ENCODE measurements at places on chromosomes 7 and 10.

DNA sequence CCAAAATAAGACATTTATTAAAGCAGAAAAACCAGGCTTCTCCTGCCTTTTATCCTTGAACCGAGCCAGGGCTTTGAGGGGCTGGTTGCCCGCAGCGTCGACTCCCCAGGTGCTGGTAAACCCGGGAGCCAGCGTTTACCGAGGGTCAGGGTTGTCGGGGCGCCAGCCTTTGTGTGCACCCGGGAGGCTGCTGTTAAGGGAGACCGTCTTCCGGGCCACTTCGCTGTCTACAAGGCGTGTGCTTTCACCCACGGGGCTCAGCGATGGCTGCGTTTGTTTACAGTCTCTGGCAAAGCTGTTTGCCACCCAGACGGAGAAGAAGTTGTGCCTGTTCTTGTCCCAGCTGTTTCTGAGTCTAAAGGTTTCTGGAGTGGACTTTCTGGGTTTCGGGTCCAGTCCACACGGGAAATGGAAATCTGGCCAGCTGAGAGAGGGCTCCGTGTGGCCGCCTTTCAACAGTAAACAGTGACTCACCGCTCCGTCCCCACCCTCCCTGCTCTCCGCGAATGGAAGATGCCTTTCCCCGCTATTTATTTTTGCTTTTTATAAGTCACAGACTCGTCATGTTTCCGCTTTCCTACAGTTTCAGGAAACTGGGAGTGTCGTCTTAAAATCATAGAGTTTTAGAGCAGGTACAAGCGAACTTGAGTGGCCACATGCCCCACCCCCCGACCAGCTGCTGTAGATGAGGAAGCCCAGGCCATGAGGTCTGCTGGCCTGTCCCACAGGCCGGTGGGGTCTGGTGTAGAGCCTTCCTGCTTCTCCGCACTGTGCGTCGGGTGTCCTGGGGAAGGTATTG is 2.2 kb downstream of the MAFK start:
- DNase-seq, result peak; percentile 36

- DNase-seq, result no peak
Observed at GRCh38 chr7:13878154-13878553, 111.3 kb downstream of the ETV1 start.

DNA sequence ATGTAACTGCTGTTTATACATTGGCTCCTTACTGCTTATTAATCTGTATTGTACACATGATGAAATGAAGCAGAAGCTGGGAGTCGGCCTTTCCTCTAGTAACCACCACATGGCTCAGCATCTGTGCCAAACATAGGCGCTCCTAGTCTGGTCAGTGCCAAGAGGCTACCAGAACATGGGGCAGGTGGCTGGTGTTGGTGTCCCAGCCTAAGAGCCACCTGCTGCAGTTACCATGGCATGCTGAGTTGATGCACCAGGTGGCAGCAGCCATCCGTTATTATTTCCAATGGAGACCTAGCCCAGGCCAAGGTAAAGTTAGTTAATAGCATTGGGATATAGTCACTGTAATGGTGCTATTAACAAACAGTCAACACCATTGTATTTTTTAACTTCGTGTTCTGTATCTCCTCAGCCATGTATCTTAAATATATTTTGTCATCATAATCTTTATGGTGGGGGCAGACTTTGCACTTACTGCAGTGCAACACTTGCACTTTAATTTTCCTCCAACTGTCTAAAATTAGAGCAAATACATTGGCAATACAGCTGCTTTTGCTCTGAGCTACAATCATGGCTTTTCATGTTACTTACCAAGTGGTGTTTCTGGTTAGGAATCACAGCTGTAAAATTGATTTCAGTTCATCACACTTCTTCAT is 33.1 kb downstream of the HBP1 start:
- no peak for DNase-seq

- DNase-seq, result no peak
Observed at GRCh38 chr7:42210333-42210732, 26.7 kb downstream of the GLI3 start.

DNA sequence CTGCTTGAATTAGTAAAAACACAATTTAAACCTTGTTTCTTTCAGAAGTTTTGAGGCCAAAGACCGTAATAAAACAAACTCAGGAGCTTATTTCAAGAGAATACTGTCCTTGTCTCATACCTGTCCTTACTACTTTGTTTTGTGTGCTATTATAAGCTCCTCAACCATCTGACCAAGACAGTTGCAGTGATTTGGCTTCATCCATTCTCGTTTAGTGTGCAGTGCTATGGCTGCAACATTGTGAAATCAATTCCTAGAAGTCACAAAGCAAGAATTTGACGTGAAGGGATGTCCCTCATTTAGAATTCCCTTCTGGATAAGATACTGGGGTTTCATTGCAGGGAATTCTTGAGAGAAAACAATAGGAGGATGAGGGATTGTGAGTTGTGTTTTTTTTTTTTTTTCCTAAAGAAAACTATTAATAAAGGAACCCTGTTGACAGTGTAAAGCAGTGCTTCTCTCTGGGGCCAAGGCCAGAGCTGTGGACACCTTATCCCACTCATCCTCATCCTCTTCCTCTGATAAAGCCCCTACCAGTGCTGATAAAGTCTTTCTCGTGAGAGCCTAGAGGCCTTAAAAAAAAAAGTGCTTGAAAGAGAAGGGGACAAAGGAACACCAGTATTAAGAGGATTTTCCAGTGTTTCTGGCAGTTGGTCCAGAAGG is at the start of gene OIT3:
Gene OIT3, plus strand, starts transcription at position 604 of the 663 bp plus-strand sequence. CDS start 60 bp downstream, outside the sequence.
- no peak for DNase-seq

DNA sequence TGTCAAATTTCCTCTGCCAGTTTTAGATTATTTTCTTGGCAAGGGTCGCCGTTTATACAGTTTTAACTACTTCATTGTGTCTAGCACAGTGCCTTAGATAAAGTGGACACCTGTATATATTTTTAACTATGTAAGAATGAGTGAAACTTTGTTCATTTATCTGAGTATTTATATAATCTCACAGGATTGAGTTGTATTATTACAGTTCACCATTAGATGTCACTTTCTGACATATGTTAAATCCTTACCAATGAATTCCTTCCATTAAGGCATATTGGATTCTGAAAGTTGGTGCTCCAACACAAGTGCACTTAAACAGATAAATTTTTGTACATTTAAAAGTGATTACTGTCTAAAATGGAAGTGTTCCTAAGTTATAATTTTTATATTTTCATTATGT is 43.0 kb downstream of the ZMYND11 start:
- DNase-seq, result no peak

GRCh38 chr7:15801041-15801440 is 114.6 kb upstream of the MEOX2 start:
- no peak for DNase-seq

DNA sequence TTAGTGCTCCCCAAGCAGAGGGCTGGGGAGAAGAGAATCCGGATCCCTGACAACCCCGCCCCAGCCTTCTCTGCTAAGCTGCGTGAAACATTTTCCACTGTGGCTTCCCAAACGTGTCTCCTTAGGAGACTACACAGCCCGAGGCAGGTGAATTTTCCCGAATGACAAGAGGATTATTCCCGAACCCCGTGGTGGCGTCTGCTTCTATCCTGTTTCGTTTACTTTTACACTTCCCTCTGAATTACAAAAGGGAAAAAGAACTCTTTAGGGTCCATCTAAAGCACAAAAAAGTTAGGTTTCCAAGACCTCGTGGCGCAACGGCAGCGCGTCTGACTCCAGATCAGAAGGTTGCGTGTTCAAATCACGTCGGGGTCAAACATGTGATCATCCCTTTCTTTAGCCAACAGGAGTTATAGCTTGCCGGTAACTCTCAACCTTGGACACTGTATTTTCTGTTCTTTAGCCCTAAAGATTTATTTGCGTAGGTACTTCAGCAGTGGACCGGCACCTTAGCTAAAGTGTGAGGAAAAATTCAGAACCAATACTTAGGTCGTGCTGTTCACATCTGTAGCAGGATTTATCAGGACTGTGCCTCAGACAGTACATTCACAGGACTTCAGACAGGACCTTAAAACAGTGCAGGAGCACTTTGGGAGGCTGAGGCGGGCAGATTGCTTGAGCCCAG is 3.2 kb upstream of the ZNF789 start:
- DNase-seq, result no peak

DNA sequence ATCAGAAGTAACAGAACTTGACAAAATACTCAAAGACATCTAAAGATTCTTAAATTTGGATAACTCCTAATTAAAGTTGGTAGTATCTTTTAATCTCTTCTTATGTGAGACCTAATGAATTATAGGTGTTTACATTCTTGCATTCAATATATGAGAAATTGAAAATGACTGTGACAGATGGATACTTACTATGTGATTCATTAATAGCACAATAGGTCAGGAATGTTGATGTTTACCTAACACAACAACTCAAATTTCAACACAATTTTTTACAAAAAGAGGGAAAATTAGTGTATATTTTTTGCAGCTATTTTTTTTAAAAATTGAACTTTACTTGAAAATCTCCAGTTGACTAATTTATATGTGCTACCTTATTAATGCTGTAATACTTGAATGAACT is 31.7 kb upstream of the MCU start:
- no peak for DNase-seq

DNA sequence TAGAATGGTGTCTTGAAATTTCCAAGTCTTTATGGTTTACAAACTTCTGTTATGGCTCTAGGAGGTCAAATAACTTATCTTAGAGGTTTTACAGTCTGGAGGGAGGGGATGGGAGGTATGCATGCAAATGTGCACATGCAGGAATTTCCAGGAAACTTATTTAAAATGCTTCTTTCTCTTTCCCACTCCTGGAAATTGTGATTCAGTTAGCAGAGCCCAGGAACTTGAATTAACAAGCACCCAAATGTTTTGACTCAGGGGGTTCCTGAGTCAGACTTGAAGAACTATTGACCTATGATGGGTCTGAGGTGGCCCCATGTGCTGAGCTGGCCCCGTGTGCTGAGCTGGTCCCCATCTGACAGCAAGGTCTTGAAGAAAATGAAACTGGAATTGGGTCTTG is 669.4 kb downstream of the INHBA start:
- DNase-seq, result no peak

DNA sequence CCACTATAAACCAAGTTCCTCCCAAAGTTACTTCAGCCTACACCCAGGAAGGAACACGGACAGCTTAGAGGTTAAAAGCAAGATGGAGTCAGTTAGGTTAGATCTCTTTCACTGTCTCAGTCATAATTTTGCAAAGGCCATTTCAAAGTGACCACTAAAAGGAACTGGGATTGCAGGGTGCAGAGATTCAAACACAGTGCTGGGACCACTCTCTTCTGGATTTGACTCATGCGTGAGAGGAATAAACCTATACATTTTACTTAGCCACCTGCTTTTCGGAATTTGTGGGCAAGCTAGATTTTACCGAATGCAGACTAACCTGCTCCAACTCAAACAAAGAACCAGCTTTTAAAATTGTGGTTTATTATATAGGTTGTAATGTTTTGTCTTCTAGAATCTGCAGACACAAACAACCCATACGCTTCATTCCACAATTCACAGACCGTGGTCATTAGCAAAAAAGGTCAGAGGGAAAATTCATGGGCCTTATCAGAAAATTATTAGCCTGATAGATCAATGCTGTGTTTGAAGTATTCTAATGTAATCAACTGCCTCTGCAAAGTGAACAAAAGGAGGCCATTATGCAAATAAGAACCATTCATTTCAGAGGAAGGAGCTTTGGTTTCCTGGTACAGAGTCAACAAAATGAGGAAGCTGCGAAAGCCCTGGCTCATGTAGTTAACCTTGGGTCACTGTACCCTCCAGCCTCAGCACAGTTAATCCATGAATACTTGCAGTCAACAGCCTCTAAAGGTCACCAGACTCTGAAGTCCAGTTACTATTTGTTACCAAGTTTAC is 342.7 kb upstream of the KLF6 start:
- DNase-seq, result no peak

- DNase-seq, result no peak
Observed at GRCh38 chr10:64288404-64288803, 767.2 kb downstream of the REEP3 start.

- DNase-seq, result peak; percentile 68
Observed at GRCh38 chr7:75776295-75776971, 4.4 kb upstream of the CCL26 start.

DNA sequence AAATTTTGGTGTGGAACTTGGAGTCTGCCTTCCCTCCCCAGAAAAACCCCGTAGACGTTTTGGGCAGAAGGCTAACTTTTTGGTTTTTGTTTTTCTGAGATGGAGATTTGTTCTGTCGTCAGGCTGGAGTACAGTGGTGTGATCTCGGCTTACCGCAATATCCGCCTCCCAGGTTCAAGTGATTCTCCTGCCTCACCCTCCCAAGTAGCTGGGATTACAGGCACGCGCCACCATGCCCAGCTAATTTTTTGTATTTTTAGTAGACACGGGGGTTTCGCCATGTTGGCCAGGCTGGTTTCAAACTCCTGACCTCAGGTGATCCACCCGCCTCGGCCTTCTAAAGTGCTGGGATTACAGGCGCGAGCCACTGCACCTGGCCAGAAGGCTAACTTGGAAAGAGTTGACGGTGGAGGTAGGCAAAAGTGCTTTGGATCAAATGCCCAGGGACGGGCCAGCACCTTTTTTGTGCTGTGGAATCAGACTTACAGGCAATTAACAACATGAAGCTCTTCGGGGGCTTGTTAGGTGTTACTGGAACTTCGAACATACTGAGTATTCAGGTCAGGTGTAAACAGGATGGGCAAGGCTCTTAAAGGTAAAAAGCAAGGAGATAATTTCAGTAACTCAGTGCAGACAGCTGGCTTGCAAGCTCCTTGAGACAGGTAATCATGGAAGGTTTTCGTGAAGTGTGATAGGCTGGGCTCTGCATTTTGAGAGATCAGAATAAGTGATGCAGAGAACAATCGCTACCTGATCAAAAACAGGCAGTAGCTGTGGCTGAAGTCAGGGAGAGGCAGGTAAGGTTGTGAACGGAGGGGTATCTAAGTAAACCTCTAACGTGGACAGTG is 1.8 kb downstream of the PPP1R35 start:
- no peak for DNase-seq

- no peak for DNase-seq
Observed at GRCh38 chr7:45149606-45150005, 8.0 kb upstream of the RAMP3 start.

DNA sequence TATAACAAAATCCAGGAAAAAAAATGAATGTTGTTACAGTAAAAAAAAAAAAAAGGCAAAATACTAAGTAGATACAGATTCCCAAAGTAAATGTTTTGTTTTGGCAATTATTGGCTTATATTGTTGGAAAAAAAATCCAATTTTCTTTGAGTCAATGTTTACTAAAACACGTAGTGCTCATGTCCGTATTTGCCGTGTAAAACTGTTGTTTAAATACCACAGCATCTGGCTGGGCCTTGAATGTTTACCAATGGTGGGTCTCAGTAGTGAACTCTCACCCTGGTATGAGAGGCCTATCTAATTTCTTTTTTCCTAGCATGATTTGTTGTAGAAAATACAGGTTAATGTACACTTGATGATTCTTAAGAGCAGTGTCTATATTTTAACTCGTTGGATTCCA is 41.4 kb upstream of the SLC26A5 start:
- DNase-seq, result no peak

- no peak for DNase-seq
Observed at GRCh38 chr10:94459385-94459784, 57.0 kb downstream of the TBC1D12 start.

DNA sequence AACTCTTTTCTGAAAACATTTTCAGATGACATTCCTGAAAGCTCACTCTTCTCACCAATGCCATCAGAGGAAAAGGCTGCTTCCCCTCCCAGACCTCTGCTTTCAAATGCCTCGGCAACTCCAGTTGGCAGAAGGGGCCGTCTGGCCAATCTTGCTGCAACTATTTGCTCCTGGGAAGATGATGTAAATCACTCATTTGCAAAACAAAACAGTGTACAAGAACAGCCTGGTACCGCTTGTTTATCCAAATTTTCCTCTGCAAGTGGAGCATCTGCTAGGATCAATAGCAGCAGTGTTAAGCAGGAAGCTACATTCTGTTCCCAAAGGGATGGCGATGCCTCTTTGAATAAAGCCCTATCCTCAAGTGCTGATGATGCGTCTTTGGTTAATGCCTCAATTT is 16.5 kb downstream of the ANLN start:
- DNase-seq, result no peak
